PC-3 (cell line): ENCODE measurements at places on chromosomes 1 and 21. TPM values are rescaled to one million over a fixed set of nuclear protein-coding genes. Genes with fewer than 3 reads are reported as not detected.

DNA sequence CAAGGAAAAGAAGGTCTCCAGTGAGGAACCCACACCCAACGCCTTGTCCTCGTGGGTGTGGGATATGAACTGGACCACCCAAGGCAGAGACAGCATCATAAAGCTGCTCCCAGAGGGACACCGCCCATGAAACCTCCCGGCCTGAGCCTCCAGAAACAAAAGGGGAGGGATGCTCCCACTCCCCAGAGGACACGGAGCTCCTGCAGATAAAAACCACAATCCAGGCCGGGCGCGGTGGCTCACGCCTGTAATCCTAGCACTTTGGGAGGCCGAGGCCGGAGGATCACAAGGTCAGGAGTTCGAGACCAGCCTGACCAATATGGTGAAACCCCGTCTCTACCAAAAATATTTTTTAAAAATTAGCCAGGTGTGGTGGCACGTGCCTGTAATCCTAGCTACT, 66.4 kb downstream of the CHD5 start:
- H3K4me1 ChIP-seq = peaks cover 21% of the 10 kb centered on the region
- H3K27me3 ChIP-seq = no peaks in the 10 kb centered on the region
- H3K36me3 ChIP-seq = no peaks in the 10 kb centered on the region
- H3K27ac ChIP-seq = no peak overlapping the region
- no peak overlapping the region for H3K4me3 ChIP-seq

GRCh38 chr1:110408488-110408887, 994 bp upstream of the LAMTOR5 start:
- peak; percentile 58 for DNase-seq
- peaks cover 8% of the 10 kb centered on the region; the same call in 1 of the 2 replicates for H3K4me1 ChIP-seq
- H3K27me3 ChIP-seq = no peaks in the 10 kb centered on the region
- H3K27ac ChIP-seq = no peak overlapping the region
- peak overlapping the region; percentile 92 for H3K4me3 ChIP-seq

GRCh38 chr1:234751678-234752077, 141.7 kb upstream of the IRF2BP2 start:
- no peaks in the 10 kb centered on the region for H3K36me3 ChIP-seq
- no peak overlapping the region for H3K27ac ChIP-seq
- H3K4me1 ChIP-seq = peaks cover 6% of the 10 kb centered on the region

DNA sequence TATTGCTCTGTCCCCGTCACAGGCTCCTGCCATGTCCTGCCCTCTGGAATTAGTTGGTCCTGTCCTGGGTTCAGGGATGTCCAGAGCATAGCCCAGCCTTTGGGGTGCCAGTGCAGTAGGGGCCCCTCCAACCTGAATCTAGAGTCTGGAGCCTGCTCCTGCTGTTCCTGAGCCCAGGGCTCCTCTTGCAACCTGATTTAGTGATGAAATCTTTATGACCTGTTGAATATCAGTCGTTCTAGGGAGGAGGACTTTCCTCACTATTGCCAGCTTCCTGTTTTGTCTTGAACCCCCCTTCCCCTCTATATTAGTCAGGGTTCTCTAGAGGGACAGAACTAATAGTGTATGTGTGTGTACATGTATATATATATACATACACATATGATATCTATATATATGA, 42.5 kb upstream of the STUM start:
- no peak overlapping the region for H3K27ac ChIP-seq
- no peaks in the 10 kb centered on the region for H3K36me3 ChIP-seq
- no peak for DNase-seq

- DNase-seq = no peak
- no peak overlapping the region for H3K4me3 ChIP-seq
- no peak overlapping the region for H3K27ac ChIP-seq
- no peaks in the 10 kb centered on the region for H3K36me3 ChIP-seq
- no peaks in the 10 kb centered on the region for H3K27me3 ChIP-seq
Measured at GRCh38 chr1:238475712-238476111, 585.0 kb upstream of the ZP4 start.

DNA sequence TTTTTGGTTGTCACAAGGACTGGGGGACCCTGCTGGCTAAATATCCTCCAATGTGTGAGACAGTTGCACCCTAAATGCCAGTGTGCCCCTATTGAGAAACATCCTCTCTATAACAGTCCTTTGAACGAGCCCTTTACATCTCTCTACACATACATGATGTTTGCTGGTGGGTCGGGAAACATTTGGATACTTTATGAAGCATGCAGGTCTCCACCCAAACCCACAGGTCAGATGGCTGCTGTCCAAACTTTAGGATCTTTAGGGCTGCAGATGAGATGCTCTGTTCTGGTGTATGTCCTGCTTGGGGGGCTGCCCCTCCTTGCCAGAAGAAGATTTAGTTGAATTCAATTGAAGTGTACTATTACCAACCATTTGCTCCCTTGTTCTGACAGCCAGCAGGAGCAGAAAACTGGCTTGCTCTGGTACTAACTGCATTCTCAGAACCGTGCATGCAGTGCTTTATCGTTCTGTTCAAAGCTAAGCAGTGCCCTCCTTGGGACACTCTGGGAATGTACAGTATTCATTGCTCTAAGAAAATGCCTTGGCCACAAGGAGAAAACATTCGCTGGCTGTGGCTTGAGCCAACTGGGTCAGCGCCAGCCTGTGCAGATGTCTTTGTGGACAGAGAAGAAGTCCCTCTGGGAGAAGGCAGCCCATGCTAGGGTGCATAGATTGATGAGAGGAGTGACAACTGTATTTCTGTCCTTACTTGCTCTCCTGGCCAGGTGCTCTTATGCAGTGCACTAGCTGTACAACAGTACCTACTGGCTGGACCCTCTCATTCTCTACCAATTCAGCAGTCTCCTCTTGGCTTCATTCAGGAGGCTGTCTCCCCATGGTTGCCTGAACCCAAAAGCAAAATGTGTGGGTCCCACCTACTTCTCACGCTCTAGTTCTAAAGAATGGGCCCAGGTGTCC, 61.4 kb upstream of the DIRAS3 start:
- peaks cover 29% of the 10 kb centered on the region for H3K4me1 ChIP-seq
- H3K4me3 ChIP-seq = no peak overlapping the region
- no peaks in the 10 kb centered on the region for H3K27me3 ChIP-seq

- no peaks in the 10 kb centered on the region for H3K4me1 ChIP-seq
- no peak overlapping the region for H3K4me3 ChIP-seq
- no peak overlapping the region for H3K27ac ChIP-seq
- no peak for DNase-seq
- no peaks in the 10 kb centered on the region for H3K36me3 ChIP-seq
- H3K27me3 ChIP-seq = no peaks in the 10 kb centered on the region
Measured at GRCh38 chr21:19844334-19844733, 1153.9 kb upstream of the NCAM2 start.

The PLPP3 gene
- 32.8 and 41.0 TPM in 2 replicates for total RNA-seq

The FAM89A gene
- total RNA-seq = 7.5 and 12.4 TPM in 2 replicates

- H3K36me3 ChIP-seq = no peaks in the 10 kb centered on the region
- peaks cover 19% of the 10 kb centered on the region for H3K4me1 ChIP-seq
- DNase-seq = peak; percentile 83
- no peak overlapping the region for H3K27ac ChIP-seq
- H3K4me3 ChIP-seq = no peak overlapping the region
- H3K27me3 ChIP-seq = no peaks in the 10 kb centered on the region
Measured at GRCh38 chr21:14737922-14738321, 191.8 kb upstream of the SAMSN1 start.

DNA sequence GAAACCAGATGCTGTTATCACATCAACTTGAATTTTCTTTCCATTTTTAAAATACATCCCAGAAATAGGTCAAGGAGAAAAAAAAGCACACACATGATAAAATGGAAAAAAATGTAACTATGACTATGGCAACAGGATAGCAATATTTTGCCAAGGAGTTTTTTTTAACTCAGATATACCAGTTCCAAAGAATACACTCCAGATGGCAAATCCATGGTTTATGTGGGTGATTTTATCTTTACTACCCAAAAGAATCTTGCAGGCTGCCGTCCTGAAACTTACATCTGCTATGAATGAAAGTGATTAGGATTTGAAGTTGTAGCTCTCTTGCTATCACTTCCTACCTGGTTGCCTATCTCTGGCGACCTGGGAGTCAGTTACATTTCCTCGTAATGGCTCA, 91.0 kb upstream of the PLPPR4 start:
- no peaks in the 10 kb centered on the region for H3K36me3 ChIP-seq
- DNase-seq = no peak

DNA sequence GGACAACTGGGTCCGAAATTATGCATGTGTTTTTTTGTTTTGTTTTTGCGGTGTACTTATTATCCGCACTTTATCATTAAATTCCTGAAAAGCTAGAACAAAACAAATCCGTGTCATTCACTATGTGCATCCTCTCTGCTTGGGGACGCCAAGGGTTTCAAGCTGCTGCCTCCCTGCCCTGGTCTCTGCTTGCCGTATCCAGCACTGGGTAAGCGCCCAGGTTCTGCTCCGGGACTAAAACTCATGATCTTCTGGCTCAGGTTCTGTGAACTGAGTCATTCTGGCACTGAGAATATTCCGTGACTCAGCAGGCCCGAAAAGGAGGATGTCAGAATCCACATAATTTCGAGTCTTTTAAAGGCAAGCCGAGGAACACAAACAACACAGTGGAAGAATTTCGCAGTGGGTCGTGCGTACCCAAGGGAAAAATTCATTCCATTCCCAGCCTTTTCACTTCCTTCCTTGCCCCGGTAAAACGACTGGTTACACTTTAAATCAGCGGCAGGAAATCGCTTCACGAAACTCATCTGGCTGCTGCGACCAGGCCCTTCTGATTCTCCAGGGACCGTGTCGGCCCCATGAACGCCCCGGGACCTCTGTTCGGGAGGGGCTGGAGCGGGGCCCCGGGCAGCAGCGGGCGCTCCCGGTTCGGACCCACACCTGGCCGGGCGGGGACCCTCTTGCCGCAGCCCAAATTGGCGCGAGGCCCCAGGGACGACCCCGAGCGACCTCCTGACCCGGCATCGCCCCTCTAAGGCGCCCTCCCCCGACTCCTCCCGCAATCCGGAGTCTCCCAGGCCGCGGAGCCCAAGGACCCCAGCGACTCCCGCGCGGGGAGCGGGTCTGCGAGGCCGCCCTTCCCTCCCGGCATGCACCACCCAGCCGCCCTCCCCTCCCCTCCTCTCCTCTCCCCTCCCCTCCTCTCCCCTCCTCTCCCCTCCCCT, 746 bp upstream of the LAMC1 start:
- H3K36me3 ChIP-seq = no peaks in the 10 kb centered on the region
- peaks cover 40% of the 10 kb centered on the region for H3K4me1 ChIP-seq
- peak overlapping the region; percentile 76 for H3K4me3 ChIP-seq
- H3K27ac ChIP-seq = peak overlapping the region; percentile 100
- H3K27me3 ChIP-seq = no peaks in the 10 kb centered on the region

DNA sequence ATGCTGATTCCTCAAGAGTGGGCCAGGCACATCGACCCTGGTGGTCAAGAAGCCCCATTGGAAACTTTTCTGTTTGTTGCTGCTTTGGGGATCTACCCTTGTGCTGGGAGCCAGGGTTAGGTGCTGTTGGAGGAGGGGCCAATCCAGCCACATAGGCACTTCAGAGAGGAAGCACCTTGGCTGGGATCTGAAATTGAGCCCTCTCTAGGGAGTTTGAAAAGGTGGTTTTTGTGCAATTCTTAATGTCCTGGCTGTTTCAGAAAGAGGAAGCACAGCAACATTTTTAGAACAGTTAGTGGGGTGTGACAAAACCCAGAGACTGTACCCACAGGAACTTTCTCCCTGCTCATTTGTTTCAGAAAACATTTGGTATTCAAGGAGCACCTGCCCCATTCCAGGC, 17.2 kb upstream of the BEND5 start:
- peaks cover 7% of the 10 kb centered on the region for H3K4me1 ChIP-seq
- no peak overlapping the region for H3K27ac ChIP-seq
- no peak for DNase-seq

DNA sequence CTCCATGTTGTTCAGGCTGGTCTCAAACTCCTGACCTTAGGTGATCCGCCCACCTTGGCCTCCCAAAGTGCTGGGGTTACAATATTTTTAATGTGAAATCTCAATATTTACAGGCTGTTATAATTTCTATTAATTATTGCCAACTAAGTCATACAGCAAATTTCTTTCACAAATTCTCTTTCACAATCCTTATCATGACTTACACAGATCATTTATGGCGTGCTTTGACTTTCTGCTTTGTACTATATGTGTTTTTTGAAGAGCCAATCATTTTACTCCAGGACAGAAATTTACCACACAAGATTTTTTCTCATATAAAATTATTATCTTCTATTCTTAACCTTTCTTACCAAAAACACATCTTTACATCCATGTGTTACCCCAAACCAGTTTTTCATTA, 1729.9 kb downstream of the NCAM2 start:
- no peak overlapping the region for H3K4me3 ChIP-seq
- no peak overlapping the region for H3K27ac ChIP-seq
- no peaks in the 10 kb centered on the region for H3K27me3 ChIP-seq
- H3K36me3 ChIP-seq = peaks cover 2% of the 10 kb centered on the region; the same call in 1 of the 2 replicates

The VSIG8 gene
- 0.29 and 0.47 TPM in 2 replicates for total RNA-seq

GRCh38 chr1:221310180-221310579, 430.9 kb downstream of the HLX start:
- no peak overlapping the region for H3K27ac ChIP-seq
- no peaks in the 10 kb centered on the region for H3K36me3 ChIP-seq
- peaks cover 3% of the 10 kb centered on the region for H3K4me1 ChIP-seq
- H3K27me3 ChIP-seq = no peaks in the 10 kb centered on the region

DNA sequence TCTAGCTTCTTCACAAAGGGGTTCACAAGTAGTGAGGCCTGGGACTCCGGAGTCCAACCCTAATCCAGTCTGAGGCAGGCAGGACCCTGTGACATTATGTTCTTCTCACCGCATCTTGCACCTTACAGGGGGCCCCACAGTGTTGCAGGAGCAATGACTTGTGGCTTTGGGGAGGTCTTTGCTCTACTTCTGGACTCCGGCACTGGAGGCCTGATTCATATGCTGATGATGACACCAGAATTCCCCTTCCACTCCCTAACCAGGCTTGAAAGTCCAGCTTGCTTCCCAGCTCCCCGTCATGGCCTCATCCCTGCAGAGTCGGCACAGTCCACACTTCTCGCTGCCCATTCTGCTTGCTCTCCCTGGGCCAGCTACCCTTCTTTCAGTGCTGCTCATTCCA, 96.3 kb upstream of the SLC44A3 start:
- no peak overlapping the region for H3K27ac ChIP-seq
- H3K36me3 ChIP-seq = no peaks in the 10 kb centered on the region
- H3K4me1 ChIP-seq = peaks cover 23% of the 10 kb centered on the region

GRCh38 chr1:81738875-81739274, 61.9 kb upstream of the ADGRL2 start:
- no peaks in the 10 kb centered on the region for H3K36me3 ChIP-seq
- no peak overlapping the region for H3K27ac ChIP-seq

GRCh38 chr1:201254625-201255478, 28.5 kb upstream of the PKP1 start:
- no peak overlapping the region for H3K4me3 ChIP-seq
- no peak overlapping the region for H3K27ac ChIP-seq
- H3K27me3 ChIP-seq = no peaks in the 10 kb centered on the region
- H3K36me3 ChIP-seq = no peaks in the 10 kb centered on the region
- peak; percentile 98 for DNase-seq

The AMY1B gene
- not detected in 2 replicates for total RNA-seq

DNA sequence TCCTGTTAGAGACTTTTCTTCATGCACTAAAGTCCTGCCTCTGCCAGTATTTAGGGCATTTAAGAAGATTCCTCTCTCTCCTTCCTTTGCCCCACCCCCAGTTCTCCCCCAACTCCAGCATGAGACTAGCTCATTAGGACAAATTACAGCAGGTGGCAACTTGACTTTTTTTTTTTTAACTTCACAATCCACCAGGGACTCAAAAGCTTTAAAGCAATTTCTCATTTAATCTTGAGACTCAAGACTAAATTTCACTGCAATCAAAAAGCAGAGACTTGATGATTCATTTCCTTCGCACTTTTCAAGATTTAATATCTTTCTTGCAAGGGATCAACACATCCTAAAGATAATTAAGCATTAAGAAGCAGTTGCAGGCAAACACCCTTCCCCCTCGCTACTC, 74.9 kb downstream of the WLS start:
- H3K27ac ChIP-seq = no peak overlapping the region
- H3K27me3 ChIP-seq = no peaks in the 10 kb centered on the region
- H3K4me1 ChIP-seq = no peaks in the 10 kb centered on the region
- H3K4me3 ChIP-seq = no peak overlapping the region
- DNase-seq = no peak
